ENCODE measurements at places on chromosomes 2 and 18.

DNA sequence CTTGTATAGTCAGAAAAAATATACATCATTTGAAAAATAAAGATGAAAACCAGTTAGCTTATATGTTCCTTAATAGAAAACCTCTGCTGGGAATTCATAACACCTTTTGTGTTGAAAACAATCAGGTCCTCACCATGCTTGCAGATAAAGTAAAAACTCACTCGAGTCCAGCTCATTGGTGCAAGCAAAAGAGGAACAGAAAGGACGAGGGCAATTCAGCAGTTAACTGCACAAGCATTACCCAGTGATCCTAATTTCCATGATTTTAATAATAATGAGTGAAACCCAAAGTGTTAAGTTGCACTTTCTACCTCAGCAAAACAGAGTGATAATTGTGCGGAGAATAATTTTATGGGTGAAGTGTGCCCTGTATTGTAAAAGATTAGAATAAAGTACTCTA lies 839.9 kb downstream of the BCL11A start:
- no peak for DNase-seq

- no peak for DNase-seq
These were observed 34.0 kb downstream of the LOXHD1 start for GRCh38 chr18:46622999-46623398.

DNA sequence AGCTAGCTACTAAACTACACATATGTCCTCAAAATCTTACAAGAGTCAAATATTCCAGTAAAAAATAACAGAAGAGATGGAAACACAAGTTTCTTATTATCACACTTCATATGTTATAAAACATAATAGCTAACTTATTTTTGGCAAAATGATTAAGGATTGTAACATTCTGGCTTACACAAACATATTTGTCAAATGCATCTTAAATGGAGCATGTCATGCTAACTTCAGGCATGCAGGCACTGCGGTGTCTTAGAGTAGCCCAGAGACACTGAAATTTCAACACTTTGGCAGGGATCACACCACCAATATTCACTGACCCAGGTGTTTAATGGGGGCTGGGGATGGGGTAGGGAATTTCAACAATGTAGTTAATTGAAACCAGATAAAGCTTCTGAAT lies 51.6 kb downstream of the LDAH start:
- no peak for DNase-seq

DNA sequence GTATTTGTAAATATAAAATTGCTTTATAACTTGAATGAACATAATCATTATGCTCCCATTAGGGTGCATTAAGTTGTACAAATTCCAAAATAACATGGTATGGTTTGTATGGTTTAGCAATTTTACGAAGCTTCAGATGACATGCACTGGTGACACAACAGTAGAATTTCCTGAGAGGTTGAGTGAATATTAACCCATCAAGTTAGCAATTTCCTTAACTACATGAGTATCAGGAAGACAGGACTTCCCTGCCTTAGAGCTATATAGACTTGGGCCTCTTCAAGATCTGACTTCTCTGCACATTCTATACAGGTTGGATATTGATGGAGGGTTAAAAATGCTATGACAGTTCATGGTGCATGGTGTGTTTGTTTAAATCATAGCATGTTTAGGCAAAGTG lies 60.2 kb downstream of the ZC3H6 start:
- no peak for DNase-seq

- DNase-seq, result no peak
These were observed 5.0 kb downstream of the BOK start for GRCh38 chr2:241563571-241563980.

DNA sequence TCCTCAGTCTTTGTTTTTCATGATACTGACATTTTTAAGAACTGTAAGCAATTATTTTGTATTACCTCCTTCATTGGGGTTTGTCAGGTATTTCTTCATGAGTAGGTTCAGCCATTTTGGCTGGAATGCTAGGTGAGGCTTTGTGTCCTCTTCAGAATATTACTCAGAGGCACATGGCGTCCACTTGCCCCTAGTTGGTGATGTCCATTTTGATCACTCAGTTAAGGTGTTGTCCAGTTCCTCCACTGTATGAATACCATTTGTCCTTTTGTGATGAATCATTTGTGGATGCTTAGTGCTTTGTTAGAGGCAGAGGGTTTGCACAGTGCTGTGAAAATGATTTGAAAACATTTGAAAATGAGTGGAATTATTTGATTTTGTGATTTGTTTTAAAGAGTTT lies 4.7 kb downstream of the IL1RL2 start:
- no peak for DNase-seq

DNA sequence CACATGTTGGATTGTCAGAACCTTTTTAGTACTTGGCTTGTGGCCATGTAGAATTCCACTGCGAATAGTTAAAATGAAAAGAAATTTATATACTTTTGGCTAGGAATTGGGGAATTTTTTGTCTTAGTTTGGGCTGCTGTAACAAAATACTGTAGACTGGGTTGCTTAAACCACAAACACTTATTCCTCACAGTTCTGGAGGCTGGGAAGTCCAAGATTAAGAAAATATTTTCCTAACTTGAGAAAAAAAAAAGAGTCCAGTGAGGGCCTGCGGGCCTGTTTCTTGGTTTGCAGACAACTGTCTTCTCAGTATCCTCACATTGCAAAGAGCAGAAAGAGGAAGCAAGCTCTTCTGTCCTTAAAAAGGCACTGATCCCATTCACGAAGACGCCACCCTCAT lies 81.9 kb downstream of the CD226 start:
- DNase-seq, result no peak

GRCh38 chr2:165440367-165440766 lies 29.1 kb upstream of the CSRNP3 start:
- no peak for DNase-seq

DNA sequence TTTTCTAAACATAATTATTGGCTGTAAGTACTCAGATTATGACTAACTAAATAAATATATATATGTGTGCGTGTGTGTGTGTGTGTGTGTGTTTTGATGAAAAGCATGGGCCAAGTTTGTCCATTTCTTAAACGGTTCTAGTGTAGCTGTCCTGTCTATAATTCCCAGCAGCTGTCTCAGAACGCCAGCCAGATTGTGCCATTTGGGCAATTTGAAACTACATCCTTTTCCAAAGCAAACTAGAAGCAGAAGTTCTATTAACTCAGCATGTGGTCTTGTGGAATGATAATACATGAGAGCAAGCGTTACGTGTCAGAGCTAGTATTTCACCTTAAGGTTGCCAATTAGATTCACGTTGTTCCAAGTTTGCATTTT lies 1.7 kb downstream of the ARHGAP28 start:
- DNase-seq, result no peak

GRCh38 chr18:32446780-32447179 lies 23.9 kb downstream of the GAREM1 start:
- no peak for DNase-seq

DNA sequence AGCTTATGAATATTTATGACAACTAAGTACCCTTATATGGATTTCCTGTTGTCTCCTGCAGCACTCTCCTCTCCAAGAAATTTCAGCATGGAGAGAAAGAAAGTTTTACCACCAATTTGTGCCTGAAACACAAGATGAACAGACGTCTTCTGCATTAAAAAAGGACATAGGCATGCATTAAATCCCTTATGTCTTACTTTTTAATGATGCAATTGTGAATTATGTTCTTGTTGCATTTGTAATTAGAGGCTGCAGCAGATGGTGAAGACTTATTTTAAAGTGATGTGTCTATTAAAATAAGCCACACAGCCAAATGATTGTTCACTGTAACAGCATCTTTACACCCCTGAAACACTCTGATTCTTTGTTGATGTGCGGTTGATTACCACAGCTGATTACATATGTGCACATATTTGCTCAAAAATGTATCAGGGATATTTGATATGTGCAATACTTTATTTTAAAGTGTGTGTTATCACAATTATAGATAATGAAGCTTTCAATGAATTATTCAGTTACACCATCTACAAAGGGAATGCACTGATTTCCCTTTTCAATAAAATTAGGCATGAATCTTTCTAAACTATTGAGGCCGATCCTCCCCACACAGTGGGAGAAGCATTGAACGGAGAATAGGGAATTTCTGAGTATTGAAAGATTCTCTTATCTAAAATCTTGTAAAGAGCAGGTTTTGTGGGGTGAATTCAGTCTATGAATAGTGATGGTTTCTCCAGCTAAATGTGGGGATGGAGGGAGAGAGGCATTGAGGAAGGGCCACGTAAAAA lies 585.1 kb downstream of the SLC4A3 start:
- DNase-seq, result no peak

- peak; percentile 5 for DNase-seq
These were observed 5.8 kb downstream of the SLC14A2 start for GRCh38 chr18:45621061-45621511.

DNA sequence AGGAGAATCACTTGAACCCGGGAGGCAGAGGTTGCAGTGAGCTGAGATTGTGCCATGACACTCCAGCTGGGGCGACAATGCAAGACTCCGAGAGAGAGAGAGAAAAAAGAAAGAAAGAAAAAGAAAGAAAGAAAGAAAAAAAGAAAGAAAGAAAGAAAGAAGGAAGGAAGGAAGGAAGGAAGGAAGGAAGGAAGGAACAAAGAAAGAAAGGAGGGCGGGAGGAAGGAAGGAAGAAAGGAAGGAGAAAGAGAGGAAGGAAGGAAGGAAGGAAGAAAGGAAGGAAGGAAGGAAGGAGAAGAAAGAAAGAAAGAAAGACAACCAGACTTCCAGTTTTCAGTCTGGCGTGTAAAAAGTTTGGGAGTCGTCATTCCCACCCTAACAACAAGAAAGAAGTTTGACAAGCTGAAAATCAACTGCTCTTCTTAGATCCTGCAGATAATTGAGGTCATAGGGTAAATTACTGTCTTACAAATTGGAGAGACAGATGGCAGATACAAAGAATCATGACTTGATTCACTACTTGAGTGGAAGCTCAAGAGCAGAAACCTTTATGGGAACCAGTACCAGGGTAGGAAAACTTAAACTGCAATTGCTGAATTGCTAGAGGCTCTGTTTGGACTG lies 15.1 kb upstream of the CYP27C1 start:
- DNase-seq, result no peak

DNA sequence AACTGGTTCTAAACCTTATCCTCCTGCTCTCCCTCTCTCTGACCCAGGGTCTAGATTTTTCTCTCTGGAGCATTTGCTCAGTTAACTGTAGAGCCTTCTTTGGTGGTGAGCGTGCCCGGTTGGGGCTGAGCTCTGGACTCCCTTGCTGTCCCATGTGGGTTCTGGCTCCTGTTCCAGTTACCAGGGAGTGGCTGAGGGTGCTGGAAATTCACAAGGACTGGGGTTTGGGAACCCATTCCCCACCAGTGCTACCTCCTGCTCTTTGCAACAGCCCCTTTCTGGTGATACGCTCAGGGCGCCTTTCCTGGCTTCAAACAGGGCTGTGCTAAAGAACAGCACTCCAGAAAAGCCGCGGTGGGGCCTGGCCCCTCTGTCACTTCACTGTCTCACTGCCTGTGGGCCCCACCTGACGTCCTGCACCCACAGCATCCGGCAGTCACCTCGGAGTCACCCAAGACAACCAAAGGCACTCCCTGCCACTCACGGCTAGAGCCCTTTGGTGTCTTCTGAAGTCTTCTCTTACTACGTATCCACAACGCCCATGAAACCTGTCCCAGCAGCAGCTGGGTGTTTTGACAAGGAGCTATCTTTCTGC lies 41.3 kb downstream of the CAPN13 start:
- no peak for DNase-seq

- no peak for DNase-seq
These were observed 791.3 kb upstream of the CHAC2 start for GRCh38 chr2:52976143-52976949.

GRCh38 chr2:226979004-226979403 lies 143.2 kb downstream of the RHBDD1 start:
- DNase-seq, result no peak

DNA sequence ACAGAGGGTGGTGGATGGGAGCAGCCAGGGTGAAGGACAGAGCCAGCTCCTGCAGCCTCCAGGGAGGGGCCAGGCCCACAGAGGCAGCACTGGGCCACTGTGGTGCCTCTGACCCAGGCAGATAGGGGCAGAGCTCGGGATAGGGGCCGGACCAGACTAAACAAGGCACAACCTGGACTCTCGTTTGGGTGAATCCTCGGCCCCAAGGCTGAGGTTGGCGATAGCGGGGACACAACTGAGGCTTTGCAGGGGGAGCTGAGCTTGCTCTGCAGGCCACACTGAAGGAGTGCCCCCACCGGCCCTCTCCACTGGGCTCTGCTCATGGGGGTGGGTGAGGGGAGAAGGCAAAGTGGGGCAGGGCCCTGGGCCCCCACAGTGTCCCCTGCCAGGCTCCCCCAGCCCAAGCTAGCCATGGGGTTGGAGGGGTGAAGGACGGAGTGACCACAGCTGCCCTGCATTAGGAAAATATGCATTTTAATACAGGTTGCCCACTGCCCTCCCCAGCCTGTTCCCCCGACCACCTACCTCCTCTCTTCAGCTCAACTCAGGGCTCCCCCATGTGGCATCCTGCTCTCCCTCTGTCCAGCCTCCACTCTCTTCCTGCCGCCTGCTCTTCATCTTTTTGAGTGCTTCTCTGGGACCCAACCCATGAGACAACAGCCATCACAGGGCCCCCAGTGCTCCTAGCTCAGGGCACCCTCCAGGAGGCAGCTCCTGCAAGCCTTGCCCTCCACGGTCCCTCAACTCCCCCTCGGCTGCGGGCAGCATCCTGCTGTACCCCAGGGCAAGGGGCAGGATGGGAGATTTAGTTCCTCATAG lies 152.8 kb downstream of the INHBB start:
- no peak for DNase-seq

GRCh38 chr18:73848656-73849055 lies 299.0 kb downstream of the FBXO15 start:
- DNase-seq, result no peak

DNA sequence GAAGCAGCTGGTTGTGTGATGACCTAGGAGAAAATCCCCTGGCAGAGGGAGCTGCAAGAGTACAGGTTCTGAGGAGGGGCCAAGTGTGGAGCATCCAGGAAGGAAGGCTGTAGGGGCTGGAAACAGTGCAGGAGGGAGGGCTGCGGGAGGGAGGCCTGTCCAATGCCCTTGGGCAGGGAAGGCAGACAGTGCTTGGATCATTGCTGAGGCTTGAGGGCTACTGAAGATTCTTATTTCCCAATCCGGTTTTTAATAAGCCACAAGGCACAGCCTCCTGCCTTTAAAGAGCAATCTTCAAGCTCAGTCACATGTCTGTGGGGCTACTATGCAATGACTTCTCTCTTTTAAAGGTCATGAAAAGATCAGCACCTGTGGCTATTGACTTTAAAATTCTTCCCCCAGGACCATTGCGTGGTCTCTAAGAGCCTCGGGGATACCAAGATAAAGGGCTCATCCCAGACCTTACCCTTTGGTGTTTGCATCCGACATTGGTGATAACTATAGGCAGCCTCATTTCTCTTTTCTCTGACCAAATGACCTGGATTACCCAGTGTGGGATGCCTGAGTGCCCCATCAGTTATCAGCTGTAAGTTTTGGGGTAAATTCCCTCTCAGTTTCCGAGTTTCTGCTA lies 149.6 kb downstream of the DOCK10 start:
- DNase-seq, result no peak

DNA sequence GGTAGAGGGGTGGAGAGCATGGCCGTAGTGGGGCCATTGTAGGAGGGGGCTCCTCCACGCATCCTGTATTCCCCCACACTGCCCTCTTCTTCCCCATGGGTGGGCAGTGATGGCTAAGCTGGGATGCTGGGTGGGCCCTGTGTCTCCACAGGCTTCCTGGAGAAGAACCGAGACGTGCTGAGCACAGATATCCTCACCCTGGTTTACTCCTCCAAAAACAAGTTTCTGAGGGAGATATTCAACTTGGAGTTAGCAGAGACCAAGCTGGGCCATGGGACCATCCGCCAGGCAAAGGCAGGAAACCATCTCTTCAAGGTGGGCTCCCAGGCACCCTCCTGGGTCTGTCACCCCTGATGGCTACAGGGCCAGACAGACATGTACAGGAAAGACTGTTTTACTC lies 52.8 kb downstream of the MYO7B start:
- no peak for DNase-seq

Measured in stimulated activated CD4-positive, alpha-beta T cell treated with anti-CD3 and anti-CD28 coated beads, Interleukin-15, amount 100 ng/mL, for 1 hour (primary cell).